ENCODE measurements at places on chromosomes 4 and X. TPM values are rescaled to one million over a fixed set of nuclear protein-coding genes. Genes with fewer than 3 reads are reported as not detected.

- no peaks in the 10 kb centered on the region for H3K36me3 ChIP-seq
- DNase-seq: no peak
- peaks cover 4% of the 10 kb centered on the region for H3K27me3 ChIP-seq
- H3K4me1 ChIP-seq: no peaks in the 10 kb centered on the region
- H3K27ac ChIP-seq: no peak overlapping the region
Observed at GRCh38 chr4:154189346-154189745, 302.3 kb downstream of the DCHS2 start.

- DNase-seq: no peak
- H3K27ac ChIP-seq: no peak overlapping the region
- no peak overlapping the region for H3K4me3 ChIP-seq
- H3K36me3 ChIP-seq: no peaks in the 10 kb centered on the region
Observed at GRCh38 chrX:552496-552895, 78.1 kb upstream of the SHOX start.

DNA sequence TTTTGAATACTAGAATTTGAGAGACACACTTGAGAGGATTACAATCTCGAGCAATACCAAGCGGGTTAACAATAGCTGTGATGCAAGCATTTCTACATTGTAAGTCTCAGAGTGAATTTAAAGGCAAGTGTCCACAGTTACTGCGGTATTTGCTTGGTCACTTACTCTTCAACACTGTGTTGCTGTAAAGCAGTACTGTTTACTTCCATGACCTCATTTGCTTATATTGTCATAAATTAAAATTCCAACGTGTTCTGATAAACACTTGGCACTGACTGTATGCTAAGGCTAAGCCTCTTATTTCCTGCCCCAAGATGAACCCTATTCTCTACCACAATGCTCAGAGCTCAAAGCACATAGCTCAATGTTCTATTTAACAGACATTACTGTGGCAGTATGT lies 11.1 kb downstream of the EXOC1L start:
- no peaks in the 10 kb centered on the region for H3K36me3 ChIP-seq
- no peak overlapping the region for H3K4me3 ChIP-seq
- no peaks in the 10 kb centered on the region for H3K27me3 ChIP-seq
- H3K4me1 ChIP-seq: no peaks in the 10 kb centered on the region

The OTC gene
- not detected for total RNA-seq

DNA sequence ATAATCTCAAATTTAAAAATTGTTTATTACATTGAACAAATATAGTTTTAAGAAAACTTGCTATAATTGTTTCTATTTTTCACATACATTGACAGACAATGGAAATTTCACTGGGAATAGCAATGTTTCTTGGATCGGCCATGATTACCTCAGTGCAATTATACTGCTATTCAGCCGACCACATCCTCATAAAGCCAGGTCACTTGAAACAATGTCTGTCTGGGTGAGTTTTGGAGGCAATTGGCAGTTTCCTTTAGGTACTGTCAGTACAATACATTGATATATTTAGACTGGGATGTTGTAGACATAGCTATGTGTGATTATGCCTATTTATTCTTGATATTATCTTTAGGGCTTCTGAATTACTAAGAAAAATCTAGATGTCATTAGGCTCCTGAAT lies 89.5 kb upstream of the VEGFC start:
- H3K27ac ChIP-seq: no peak overlapping the region
- no peak overlapping the region for H3K4me3 ChIP-seq
- no peaks in the 10 kb centered on the region for H3K36me3 ChIP-seq
- no peak for DNase-seq
- no peaks in the 10 kb centered on the region for H3K4me1 ChIP-seq

All from K562 (cell line).